Activated CD4-positive, alpha-beta T cell treated with anti-CD3 and anti-CD28 coated beads, Interleukin-2, amount 50 U/mL, for 1 hour (primary cell): ENCODE measurements at places on chromosomes 6 and 20.

GRCh38 chr6:41836022-41836659 is 48.6 kb downstream of the TOMM6 start:
- DNase-seq, result no peak

- no peak for DNase-seq
Measured at GRCh38 chr6:31351401-31352309, 5.3 kb downstream of the HLA-B start.

- DNase-seq, result no peak
Measured at GRCh38 chr6:51013376-51013775, 194.7 kb downstream of the TFAP2B start.

DNA sequence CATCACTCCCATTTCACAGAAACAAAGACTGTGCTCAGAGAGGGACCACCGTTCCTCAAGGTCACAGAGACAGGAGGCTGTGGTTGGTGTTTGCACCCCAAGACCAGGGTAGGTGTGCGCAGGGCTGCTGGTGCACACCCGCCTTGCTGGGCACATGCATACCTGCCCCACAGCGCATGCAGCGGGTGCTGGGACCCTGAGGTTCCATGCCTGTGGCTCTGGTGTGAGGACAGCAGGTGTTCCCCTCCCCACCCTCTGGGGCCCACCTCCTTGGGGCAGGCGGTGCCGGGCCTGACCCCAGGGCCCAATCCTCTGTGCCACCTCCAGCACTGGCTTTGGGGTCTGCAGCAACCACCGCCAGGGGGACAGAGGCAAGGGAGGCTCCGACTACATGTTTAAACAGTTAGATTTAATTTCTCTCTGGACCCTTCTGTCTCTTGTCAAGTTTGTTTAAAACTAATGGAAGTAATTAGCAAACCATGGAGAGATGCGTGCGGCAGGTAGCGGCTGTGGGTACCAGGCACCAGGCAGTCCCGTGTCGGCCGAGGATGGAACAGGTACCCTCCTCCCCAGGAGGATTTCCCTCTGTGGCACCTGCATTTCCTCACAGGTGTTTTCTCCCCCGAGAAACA is 327.8 kb downstream of the TAF4 start:
- DNase-seq, result no peak

GRCh38 chr20:42901689-42902440 is 287.8 kb downstream of the PTPRT start:
- no peak for DNase-seq

DNA sequence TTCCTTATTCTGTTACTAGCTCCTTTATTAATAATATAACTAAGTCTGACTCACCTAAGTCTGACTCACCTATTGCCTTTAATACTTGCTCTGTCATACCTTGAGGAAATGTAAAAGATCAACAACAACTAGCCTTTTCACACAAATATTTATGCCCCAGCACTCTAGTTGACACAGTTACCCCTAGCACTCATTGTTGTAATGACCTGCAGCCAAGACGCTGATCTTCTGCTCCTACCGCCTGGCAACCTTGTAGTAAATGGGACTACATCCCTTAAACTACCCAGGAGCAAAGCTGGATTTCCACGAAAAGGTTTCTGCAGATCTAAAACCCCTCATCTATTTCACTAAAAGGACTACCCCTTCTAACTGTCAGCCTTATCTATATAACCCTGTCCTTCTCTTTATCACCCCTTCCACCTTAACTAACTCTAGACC is 90.0 kb downstream of the PLG start:
- no peak for DNase-seq

DNA sequence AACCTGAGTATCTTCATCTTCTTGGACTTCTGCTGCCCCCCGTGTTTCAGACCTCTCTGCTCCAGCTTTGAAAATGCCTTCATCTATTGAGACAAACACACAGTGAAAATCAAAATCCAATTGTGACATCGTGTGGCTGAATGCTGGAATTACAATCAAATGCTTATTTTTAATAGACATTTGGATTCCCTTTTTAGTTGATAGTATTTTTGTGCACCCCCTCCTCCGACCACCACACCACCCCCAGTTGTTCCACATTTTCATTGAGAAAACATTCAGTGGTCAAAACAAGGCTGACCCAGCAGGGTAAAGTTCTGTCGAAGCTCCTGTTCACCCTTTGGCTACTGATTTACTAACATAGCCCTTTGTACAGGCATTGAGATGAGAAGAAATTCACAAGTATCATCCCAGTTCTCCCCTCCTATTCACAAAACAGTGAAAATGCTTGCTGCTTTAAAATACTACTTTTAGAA is 79.0 kb downstream of the NRSN1 start:
- DNase-seq, result no peak

- DNase-seq, result peak; percentile 49
Measured at GRCh38 chr6:32255199-32256153, 31.6 kb upstream of the NOTCH4 start.

DNA sequence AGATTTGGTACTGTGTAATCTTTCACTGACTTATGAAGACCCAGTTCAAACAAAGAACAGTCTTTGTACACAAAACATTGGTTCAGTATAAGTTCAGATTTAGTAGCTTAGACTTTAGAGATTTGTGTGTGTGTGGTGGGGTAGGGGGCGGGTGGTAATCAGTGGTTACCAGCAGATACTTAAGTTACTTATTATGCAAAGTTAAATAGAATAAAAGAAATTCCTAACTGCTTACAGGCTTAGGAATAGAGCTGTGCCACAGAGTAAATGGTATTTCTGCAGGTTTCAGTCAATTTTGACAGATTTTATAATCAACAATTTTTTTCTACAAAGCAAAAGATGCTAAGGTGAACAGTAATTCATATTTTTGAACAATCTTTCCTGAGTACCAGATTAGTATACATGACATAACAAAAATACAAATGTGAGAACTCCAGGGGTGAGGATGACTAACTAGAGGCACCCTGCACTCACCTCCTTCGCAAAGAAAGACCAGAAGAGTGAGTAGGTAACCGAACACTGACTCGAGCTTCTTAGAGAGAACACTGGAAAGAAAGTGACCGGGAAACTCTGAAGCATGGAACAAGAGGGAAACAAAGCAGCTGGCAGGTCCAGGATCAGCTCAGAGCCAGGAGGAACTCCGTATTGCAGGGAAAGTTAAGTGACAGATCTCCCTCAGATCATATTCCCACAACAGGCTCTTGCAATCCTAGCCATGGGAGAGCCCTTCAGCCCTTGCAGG is 560.6 kb downstream of the COL12A1 start:
- no peak for DNase-seq

DNA sequence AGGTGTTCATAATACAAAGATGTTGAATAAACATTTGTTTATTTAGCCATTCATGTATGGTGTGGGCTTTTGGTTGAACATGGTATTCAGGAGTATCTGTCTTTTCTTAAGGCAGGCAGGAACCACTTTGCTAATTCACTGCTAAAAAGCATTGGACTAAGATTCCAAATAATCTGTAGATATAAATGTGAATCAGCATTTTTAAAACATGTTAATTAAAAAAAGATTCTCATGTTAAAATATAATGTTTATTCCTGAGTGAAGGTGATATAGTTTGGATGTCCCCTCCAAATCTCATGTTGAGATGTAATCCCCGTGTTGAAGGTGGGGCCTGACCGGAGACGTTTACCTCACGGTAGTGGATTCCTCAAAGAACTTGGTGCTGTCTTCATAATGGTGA is 19.3 kb downstream of the CRISP1 start:
- DNase-seq, result no peak

DNA sequence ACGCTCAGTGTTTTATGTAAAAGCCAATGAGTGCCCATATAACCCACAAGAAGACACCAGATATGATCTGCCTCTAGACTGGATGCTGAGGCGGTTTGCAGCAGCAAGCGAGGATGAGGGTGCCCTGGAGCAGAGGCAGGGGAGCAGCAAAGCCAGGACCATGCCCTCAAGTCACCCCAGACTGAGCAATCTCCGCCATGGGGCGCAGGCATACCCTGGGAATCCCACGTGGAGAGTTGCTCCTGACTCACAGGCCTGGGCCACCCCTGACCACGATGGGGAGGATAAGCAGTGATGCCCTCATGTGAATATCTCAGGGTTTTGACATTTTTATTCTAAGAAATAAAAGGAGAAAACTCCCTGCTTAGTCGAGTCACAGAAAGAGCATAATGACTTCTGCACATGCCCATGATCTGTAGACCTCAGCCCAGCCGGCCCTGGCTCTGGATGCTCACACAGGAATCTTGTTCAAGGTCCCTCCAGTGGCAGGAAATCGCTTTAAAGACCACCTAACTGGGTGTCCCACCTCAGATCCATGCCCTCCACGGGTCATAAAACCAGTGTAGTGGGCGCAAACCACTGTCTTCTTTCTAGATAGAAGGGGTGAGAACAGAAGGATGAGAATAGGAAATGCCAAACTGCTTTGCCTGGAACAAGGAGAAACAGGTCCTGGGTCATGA is 138.3 kb upstream of the SNX9 start:
- DNase-seq, result no peak

- DNase-seq, result no peak
Measured at GRCh38 chr6:37548067-37548674, 48.5 kb upstream of the CCDC167 start.

- DNase-seq, result no peak
Measured at GRCh38 chr6:118220429-118221128, 313.5 kb downstream of the SLC35F1 start.

DNA sequence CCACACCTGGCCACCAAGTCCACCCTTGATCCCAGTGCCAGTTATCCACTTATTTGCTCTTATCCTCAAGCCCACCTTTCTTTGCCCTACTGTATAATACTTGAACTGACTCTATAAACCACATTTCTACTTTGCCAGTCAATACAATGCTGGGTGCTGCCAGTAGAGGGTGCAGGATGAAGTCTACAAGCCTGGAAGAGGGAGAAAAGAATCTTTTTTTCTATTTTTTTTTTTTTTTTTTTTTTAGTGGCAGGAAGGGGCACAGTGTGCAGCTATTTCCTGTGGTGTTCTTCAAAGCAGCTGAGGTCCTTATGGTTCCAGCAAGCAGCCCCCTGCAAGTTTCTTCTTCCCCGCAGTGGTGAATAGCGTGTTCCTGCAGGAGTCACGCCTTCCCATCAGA is 22.2 kb upstream of the GABRR1 start:
- peak; percentile 6 for DNase-seq

- DNase-seq, result no peak
Measured at GRCh38 chr6:118511930-118512715, 36.0 kb upstream of the PLN start.

GRCh38 chr20:8526610-8527009 is 394.5 kb downstream of the PLCB1 start:
- DNase-seq, result no peak

DNA sequence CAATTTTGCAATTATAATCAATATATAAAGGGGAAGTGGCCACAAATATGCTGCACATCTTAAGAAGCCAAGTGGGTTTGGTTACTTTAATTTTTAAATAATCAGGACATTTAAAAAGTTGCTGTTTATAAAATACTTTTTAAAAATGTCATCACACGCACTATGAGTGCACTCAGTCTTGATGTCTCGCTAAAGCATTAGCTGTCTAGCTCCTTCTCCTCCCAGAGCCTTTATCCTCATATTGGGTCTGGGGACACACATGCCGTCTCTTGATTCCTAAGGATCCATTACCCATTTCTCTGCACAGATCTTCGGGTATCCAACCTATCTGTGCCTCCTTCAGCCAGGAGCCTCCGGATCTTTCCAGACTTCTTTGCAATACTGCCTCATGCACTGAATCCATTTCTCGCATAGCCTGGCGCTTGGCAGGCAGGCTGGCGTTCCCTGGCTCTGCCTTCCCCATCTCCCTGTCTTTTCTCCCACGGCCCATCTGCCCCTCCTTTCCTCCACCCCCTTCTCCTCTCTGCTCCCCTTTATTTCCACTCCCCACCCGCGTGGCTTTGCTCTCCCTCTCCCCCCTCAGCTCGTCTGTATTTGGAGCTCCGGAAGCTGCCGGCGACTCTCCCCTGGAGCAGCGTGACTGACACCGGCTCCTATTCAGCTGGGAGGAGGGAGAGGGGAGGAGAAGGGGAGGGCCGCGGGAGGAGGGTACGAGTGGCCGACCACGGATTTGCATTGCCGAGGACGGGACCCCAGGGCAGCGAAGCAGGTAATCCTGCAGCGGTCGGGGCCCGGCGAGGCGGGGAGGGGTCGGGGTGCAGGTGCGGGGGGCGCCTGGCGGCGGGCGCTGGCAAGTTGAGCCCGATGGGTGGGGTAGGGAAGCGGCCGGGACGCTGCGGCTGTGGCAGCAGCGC is at the start of gene CAP2:
Gene CAP2, plus strand, starts transcription at position 618 of the 914 bp plus-strand sequence. CDS start 27,961 bp downstream, outside the sequence.
- DNase-seq, result no peak

DNA sequence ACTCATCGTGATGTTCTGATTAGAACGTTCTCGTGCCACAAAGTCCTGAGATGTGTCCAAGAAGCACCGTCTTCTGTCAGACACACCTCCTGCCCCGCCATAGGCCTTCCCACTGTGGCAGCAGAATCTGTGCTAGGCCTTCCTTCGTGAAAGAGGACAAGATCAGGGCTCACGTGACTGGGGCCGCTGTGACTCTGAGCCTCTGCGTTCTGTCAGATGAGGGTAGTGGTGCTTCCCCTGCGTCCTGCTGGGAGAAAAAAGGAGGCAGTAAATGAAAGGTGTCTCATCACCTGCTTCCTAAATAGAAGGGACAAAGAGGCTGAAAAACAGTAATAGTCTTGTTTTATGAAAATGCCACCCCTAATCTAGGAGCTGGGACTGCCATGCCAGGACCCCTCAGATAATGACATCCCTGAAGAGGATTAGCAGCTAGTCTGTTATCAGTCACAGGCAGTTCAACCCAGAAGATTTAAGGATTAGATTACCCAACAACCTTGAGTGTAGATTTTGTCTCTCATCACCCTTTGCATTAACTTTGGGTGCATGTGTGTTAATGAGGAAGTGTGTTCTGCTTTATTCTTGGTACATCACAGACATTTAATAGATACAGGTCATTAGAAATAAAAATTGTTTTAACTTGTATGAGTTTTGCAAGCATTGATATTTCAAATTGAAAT is 4.1 kb downstream of the DNAJC5 start:
- peak; percentile 23 for DNase-seq

DNA sequence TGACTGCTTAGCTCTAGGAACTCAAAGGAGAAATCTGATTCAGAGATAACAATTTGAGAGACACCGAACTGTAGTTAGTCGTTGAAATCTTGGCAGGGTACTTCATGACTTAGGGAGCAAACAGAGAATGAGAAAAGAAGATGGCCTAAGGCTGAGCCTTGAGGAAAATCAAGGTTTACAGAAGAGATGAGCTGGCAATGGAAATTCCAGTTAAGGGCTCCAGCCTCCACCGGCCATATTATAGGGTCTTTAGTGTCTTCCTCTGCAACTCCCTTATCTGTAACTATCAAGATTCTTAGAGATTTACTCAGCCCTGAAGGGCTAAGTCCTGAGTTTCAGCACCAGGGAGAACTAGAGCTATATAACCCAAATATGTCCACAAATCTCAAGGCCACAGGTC is 26.6 kb downstream of the KCNK17 start:
- no peak for DNase-seq

- DNase-seq, result no peak
Measured at GRCh38 chr6:143009851-143010250, 50.8 kb upstream of the AIG1 start.

GRCh38 chr20:35395728-35396127 is 16.0 kb downstream of the UQCC1 start:
- DNase-seq, result no peak

- DNase-seq, result no peak
Measured at GRCh38 chr20:61611401-61612180, 359.5 kb downstream of the CDH4 start.

- no peak for DNase-seq
Measured at GRCh38 chr20:45342855-45343531, 5.2 kb downstream of the SDC4 start.

- DNase-seq, result peak; percentile 32
Measured at GRCh38 chr6:13924146-13924948, 405 bp upstream of the RNF182 start.
